ENCODE measurements at places on chromosomes 2 and 18. TPM values are rescaled to one million over a fixed set of nuclear protein-coding genes. Genes with fewer than 3 reads are reported as not detected.

Gene ERLEC1
- polyA plus RNA-seq = 49.6 TPM

Gene MCM6
- 4.9 TPM for polyA plus RNA-seq

DNA sequence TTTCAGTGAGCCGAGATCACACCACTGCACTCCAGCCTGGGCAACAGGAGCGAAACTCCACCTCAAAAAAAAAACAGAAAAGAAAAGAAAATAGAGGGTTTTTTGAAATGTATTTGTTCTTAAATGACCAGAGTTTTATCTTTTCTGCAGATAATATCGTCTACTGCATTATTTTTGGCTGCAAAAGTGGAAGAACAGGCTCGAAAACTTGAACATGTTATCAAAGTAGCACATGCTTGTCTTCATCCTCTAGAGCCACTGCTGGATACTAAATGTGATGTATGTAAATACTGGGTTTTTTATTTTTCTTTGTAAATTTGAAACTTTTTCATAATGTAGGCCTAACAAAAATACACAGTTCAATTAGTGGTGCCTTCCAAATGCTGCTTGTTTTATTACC is 18.1 kb downstream of the CCNT2 start:
- DNase-seq = no peak

DNA sequence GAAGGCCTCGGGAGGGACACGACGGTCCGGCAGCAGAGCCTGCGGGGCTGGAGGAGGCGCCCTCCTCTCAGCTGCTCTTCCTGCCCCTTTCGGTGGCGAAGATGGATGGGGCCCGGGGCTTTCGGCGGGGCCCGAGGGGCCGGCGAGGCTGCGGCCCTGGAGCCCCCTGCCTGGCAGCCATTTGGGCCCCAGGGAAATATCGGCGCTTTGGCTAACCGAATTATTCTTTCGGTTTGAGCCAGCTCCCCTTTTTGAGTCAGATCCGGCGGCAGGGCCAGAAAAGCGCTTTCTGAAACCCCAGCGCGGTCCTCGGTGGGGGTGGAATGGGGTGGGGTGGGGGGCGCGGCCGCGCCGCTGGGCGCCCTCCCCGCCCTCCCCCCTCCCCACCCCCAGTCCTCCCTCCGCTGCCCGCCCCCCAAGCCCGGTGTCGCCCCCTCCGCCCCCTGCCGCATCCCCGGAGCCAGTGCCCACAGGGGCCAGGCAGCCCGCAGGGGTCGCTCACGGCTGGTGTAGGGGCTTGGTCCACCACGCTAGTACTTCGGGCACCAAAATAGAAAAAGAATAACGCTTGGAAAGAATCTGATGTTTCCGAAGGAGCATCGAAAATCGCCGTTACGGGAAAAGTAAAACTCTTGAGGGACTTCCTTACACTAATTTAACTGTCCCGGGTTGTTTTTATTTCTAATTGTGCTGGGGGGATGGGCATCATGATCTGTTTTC is 9.1 kb upstream of the ARID5A start:
- DNase-seq = peak; percentile 59

Gene STPG4
- not detected for polyA plus RNA-seq

GRCh38 chr2:84486441-84487115 is 27.5 kb upstream of the SUCLG1 start:
- DNase-seq = no peak

DNA sequence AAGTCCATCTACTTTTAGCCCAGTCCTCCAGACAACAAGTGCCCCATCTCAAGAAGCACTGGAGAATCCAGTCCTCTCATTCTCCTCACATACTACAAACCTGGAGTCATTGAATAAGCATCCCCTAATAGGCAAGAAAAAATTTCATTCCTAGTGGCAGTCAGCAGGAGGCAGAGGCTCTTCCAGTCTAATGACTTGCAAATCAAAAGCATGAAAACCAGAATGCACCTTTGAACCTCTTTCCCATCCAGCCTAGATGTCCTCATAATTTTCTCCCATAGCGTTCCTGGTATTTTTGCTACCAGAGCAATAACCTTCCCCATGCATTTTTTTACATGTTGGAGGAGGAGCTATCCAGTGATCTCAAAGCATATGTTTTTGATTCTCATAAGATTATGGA is 252.6 kb downstream of the TTC32 start:
- no peak for DNase-seq

Gene NPAS2
- polyA plus RNA-seq = 17.3 TPM

GRCh38 chr2:181304011-181304844 is 153.0 kb upstream of the ITGA4 start:
- no peak for DNase-seq

Gene GEN1
- polyA plus RNA-seq = 0.95 TPM

DNA sequence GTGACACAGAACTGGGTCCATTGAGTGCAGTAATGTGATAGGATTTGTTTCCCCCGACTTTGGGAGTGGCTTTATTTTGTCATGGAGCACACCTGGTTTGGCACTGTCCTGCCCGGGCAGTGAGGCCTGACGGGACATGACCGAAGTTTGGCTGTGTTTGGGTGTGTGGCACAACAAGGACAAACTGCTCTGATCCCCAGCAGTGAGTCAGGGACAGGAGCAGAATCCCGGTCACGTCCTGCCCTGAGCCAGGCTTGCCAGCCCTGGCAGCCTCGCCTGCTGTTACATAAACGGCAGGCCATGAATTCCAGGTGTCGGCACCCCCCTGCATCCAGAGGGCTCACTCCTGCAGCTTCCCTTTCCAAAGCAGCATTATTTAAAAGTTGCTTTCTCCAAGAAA is 45.7 kb downstream of the IMPA2 start:
- peak; percentile 89 for DNase-seq

DNA sequence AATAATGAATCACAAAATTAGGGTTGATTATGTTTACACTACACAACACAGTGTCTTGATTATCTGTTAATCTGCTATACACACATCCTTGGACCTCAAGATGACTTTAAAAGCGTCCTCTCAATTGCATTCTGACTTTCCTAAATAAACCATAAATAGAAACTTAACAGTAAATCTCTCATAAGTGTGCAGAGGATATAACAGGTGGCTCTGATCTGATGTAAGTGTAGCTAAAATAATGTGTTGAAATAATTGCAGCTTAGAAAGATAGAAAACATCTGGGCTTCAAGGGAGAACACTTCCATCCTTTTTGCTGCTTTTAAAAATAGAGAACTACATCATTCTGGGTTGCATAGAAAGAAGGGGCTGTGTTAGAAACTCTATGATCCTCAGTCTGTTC is 78.4 kb upstream of the EFEMP1 start:
- no peak for DNase-seq

GRCh38 chr2:120433816-120434290 is 87.9 kb downstream of the INHBB start:
- DNase-seq = no peak

GRCh38 chr2:231015478-231015877 is 19.6 kb downstream of the SPATA3 start:
- DNase-seq = no peak

GRCh38 chr2:38830526-38831159 is 45.1 kb downstream of the DHX57 start:
- no peak for DNase-seq

- no peak for DNase-seq
Observed at GRCh38 chr2:218445602-218446001, 26.7 kb downstream of the VIL1 start.

- DNase-seq = peak; percentile 76
Observed at GRCh38 chr2:46296216-46296839, 879 bp upstream of the EPAS1 start.

All from psoas muscle (tissue), 8 donors.